ENCODE measurements at places on chromosomes 3 and 15.

DNA sequence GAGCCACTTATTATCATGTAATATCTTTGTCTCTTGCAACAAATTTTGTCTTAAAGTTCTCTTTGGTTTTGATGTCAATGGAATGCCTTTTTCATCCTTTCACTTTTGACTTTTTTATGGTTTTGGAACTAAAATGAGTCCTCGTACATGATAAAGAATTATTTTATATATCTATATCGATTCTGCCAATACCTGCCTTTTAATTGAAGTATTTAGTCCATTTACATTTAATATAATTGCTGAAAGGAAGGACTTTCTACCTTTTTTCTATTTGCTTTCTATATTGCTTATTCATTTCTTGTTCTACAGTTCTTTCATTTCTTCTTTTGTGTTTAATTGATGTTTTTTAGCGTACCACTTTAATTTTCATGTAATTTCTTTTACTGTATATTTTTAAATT lies 32.8 kb downstream of the GABRA5 start:
- DNase-seq: no peak

- DNase-seq: no peak
These were observed 55.1 kb upstream of the POLR2M start for GRCh38 chr15:57651445-57651844.

DNA sequence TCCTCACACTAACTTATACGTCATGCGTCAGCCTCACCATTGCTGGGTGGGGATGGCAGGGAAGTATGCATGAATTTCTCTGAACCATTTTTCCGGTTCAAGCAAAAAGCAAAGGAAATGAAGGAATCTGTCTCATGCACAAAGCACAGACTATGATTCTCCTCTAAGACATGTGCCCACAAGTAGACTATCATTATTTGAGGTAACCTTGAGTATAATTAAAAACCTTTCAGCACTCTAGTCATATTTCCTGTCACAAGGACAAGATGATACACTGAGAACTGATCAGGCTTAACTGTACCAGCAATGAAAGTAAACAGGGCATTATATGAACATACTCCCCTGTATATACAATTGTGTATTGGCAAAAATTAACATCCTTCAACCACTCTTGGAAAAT lies 56.7 kb upstream of the TSC22D2 start:
- no peak for DNase-seq

DNA sequence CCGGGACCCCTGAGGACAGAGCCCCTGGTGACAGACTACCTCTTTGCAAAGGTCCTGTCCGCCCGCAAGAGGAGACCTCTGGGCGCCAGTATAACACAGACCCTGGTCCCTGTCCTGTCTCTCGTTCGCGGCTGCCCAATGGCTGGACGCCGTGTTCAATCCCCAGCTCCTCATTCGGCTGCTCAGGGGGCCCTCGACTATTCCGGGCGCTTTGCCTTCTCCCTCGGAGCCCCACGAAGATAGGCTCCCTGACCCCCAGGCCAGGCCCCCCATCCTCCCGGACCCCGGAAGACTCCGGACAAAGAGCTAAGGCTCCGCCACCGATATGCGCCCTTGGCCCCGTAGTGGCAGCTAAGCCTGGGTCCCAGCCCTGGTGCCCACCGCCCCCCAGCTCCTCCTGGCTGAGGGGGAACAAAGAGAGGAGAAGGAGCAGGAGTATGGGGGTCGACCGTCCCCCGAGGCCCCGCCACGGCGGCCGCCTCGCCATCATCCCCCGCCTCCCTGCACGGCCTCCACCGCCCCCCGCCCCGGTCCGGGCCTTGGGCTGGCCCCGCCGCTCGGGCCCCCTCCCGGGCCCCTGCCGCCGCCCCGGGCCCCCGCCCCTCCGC lies 437 bp downstream of the CELSR3 start:
- no peak for DNase-seq

DNA sequence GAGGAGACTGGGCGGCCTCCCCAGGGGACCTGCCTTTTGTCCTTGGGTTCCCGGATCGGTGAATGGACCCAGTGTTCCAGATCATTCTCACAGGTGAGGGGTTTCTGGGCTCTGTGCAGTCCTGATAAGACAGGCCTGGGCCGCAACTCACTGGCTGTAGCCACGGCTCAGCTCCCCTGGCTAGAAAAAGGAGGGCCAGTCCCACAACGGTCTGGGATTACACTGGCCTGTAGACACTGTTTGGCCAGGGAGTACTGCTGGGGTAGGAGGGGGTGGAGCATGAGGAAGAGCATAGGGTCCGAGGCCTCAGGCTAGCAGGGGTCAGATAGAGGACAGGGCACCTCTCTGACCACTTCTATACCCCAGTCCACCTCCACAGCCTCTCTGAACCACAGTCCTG lies 21.0 kb upstream of the TICRR start:
- no peak for DNase-seq

- DNase-seq: no peak
These were observed 819 bp upstream of the RPL24 start for GRCh38 chr3:101687142-101687931.

GRCh38 chr3:126270145-126270811 lies 86.9 kb downstream of the KLF15 start:
- DNase-seq: no peak

GRCh38 chr15:65369651-65370050 lies 8.2 kb downstream of the IGDCC3 start:
- no peak for DNase-seq

DNA sequence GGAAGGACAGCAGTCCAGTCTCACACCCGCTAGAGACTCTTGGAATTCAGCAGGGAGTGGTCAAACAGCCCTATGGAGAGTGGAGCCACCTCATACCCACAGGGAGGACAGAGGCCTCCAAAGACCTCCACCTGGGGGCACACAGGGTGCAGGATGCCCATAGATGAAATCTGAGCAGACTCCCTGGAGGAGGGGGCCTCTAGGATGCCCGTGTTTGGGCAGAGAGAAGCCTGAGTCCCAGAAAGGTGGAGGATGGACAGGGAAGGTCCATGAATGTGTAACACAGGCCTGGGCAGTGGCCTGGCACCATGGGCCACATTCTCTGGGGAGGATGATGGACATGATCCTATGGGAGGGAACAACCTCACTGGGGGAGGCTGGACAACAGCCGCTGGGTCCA lies 21.7 kb downstream of the DUSP7 start:
- no peak for DNase-seq

- no peak for DNase-seq
These were observed 185.2 kb upstream of the DNAJC19 start for GRCh38 chr3:181174676-181175233.

DNA sequence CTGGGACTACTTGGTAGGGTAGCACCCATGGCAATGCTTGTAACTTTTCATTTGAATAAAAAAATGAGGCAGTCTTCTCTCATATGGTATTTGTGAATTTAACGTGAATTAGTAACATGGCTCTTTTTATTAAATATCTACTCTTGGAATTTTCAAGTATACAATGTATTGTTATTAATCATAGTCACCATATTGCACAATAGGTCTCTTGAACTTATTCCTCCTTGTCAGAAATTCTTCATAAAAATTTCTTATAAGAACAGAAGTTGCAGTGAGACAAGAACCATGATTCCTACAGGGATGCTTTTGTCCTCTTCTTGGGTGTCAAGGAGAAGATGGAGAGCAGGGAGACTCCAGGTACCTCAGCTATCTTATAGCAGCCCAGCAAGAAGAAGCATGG lies 203.8 kb upstream of the FEZF2 start:
- no peak for DNase-seq

- DNase-seq: no peak
These were observed 53.8 kb upstream of the P3H2 start for GRCh38 chr3:190174471-190174870.

DNA sequence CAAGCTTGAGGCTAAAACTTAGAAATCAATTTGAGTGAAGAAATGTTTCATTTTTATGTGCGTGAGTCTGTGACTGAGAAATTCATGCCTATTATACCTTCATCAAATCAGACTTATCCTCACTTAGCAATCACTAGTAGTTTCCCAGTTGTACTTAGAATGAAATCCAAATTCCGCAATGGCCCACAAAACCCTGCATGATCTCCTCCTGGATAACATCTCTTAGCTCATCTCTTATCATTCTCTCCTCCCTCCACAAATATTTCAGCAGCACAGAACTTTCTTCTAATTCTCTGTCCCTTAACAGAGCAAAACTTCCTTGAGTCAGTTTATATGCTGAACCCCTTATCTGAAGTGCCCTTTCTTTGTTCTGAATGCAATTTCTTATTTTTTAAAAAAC lies 198.8 kb upstream of the TGFBR2 start:
- DNase-seq: no peak

GRCh38 chr3:153927107-153927506 lies 194.1 kb upstream of the ARHGEF26 start:
- DNase-seq: no peak

GRCh38 chr15:88220443-88221335 lies 35.9 kb downstream of the NTRK3 start:
- no peak for DNase-seq

- no peak for DNase-seq
These were observed 746.3 kb downstream of the ZPLD1 start for GRCh38 chr3:103181160-103181559.

GRCh38 chr3:36221975-36222374 lies 158.3 kb upstream of the STAC start:
- no peak for DNase-seq

DNA sequence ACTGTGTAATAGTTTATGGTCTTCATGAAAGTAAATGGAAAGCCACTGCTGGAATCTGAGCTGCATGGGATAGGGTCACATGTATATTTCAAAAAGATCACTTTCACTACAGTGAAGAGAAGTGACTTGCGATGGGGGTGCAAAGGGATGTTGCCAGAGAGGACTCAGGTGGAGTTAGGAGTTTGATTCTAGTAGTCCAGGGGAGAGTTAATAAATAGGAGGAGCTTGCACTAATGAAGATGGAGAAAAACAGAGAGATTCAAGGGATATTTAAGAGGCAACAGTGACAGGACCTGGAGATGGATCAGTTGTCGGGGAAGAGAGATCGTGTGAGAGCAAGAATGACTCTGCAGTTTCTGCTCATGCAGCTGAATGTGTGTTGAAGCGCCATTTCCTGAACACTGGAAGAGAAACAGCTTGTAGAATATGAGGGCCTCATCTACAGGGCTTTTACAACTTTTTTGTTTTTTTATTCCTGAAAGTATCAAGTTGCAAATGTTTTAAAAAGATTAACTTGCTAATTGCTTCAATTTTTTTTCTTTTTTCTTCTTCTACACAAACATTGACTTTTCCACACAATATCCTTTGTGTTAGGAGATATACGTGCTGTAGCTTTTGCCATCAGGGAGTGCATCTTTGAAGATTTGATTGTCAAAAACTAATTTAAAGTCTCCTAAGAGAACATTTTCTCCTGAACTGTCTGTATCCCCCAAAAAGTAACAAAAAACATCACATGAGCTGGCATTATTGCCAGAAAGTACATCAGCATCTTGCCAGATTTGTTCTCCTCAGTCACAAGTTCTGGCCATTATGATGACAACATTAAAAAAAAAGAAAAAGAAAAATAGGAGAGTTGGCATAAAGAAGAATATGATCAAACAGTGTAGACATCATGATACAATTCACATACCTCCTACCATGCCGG lies 37.5 kb downstream of the SETMAR start:
- DNase-seq: no peak

DNA sequence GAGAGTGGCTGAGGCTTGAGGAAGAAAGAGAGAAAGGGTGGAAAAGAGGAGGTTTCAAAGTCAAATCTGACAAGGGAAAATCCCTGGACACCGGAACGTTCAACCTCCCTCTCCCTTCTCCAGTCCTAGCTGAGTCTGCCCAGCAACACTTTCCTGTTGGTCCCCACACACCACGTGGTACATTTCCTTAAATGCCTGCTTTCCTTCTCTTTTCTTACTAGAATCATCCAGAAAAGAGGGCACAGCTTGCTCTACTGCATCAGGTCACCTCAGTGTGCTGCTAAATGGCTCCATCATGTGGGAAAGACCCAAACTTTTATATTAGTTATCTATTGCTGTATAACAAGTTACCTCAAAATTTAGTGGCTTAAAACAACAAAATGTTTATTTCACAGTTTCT lies 181.2 kb downstream of the NECTIN3 start:
- DNase-seq: no peak

DNA sequence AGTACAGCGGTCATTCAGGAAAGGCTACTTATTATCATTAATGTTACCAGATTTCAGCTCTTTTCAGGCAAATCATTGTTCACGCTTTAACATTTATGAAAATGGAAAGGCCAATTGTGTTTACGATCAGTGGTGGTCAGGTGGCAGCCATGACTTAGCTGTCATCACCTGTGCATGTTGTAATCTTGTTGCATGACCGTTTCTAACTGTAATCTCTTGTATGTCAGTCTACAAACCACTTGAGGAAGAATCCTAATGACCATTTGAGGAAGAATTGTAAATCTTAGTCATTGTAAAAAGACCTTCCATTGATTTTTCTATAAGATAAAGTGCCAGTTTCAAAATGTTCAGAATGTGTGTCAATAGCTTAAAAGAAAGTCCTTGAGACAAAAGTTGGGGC lies 100.4 kb downstream of the SERPINI1 start:
- DNase-seq: no peak
